ENCODE measurements at places on chromosomes 5 and 9.
A peak's percentile ranks its signal among the peaks of the same experiment; 100 is the strongest.

DNA sequence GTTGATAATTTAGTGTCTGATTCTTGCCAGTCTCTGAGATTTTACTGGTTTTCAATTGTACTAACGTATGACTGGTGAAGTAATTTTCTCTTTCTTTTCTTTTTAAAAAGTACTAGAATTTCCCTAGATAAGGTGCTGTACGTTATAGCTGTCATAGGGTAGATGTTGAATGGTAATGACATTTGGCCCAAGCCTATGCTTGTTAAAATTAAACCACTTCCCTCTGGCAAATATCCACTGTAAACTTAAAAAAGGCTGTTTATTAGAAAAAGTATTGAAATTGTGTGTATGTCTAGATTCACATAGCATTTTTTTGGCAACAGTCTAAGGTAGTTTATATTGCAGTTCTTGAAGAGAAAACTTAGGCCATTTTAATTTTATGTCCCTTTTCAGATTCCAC, 97.6 kb downstream of the NNT start:
- DNase-seq, result no peak

GRCh38 chr9:26567976-26568375, 324.6 kb downstream of the CAAP1 start:
- no peak for DNase-seq

- no peak for DNase-seq
Measured at GRCh38 chr9:83199832-83200231, 136.9 kb upstream of the RASEF start.

- DNase-seq, result no peak
Measured at GRCh38 chr9:112544477-112544876, 57.9 kb downstream of the KIAA1958 start.

DNA sequence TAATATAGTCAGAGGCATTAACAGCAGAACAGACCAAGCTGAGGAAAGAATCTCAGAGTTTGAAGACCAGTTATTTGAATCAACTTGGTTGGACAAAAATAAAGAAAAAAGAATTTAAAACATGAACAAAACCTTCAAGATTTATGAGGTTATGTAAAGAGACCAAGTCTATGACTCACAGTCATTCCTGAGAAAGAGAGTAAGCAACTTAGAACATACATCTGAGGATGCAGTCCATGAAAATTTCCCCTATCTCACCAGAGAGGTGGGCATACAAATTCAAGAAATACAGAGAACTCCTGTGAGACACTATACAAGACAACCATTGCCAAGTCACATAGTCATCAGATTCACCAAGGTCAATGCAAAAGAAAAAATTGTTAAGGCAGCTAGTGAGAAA, 17.4 kb upstream of the C9orf72 start:
- no peak for DNase-seq

- DNase-seq, result peak; percentile 20
Measured at GRCh38 chr5:61245486-61245885, 83.2 kb upstream of the SMIM15 start.

DNA sequence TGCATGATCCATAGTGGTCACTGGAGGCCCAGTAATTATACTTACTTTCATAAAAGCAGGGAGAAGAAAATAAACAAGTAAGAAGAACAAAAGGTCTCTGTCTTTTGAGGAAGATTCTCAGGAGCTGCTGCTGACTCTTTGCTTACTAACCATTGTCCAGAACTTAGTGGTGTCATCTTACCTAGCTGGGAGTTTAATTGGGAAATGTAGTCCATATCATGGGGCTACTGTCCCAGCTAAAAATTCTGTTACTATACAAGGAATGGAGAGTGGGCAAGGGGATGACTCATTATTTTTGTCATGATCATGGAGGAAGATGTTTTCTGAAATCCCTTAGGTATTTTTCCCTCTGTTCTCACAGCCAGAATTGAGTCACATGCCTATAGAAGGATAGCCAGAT, 639.3 kb downstream of the MTRR start:
- no peak for DNase-seq

DNA sequence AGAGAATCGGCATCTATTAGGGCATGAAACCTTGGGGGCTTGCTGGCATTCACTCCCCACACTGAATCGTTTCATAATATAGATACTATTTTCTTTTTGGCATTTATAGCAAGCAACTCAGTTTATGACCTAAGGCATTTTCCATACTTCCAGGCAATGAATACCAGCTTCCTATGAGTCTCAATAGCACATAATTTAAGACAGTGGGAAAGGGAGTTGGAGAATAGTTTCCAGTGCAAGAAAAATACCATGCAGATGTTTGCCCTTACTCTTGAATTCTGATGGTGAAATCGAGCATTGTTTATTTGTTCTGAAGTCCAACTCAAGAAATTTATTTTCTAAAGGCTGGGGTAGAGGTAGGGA, 175.8 kb upstream of the KLF9 start:
- no peak for DNase-seq

DNA sequence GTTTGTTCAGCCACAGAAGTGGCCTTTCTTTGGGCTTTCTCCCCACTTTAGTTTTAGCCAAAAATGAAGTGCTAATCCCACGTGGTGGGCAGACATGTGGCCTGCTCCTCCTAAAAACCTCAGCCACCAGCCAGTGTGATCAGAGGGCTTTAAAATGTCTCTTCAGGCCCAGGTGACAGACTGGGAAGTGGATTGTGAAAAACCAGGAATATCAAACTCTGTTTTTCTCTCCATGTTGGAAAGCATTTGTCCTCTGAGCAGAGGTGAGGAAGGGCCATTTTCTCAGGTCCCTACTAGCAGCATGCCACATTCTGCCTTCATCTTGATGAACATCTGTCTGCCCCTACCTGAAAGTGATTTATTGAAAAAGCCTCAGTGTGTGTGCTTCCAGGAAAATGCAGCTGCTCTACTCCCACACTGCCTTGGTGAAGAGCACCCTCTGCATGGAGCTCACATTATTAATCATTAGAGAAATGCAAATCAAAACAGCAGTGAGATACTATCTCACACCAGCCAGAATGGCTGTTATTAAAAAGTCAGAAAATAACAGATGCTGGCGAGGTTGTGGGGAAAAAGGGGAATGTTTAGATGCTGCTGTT, 181.2 kb upstream of the DMAC1 start:
- no peak for DNase-seq

GRCh38 chr9:131008909-131009618, at the start of gene LAMC3:
Gene LAMC3, plus strand, starts transcription at chr9:131009174. Its CDS starts 41 bp downstream, at chr9:131009215.
- DNase-seq, result no peak

DNA sequence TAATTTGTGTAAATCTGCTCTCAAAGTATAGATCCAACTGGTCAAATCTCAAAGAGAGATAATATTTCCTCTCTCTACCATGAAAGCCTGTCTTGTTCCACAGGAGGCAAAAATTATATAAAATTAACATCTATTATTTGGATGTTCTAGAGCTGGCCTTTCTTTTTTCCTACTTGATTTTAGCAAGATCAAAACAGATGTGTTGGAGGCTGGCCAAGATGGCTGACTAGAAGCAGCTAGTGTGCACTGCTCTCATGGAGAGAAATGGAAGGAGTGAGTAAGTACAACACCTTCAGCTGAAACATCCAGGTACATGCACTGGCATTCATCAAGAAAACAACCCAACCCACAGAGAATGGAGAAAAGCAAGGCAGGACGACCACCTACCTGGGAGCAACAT, 298.6 kb upstream of the SLC24A2 start:
- DNase-seq, result no peak

DNA sequence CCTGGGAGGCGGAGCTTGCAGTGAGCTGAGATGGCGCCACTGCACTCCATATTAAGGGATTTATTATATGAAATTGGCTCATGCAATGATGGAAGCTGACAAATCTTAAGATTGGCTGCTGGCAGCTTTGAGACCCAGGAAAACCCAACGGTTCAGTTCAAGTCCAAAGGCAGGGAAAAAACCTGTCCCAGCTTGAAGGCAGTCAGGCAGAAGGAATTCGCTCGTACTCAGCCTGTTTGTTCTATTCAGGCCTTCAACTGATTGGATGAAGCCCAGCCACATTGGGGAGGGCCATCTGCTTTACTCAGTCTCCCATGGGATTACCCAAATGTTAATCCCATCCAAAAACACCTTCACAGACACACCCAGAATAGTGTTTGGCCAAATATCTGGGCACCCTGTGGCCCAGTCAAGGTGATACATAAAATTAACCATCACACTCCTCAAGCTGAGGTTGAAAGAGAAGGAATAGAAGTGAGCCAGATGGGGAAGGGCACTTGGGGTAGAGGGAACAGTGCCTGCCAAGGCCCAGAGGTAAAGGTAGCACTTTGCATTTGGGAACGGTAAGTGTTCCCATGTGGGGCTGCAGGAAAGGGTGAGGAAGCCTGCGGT, 8.5 kb upstream of the ORM1 start:
- DNase-seq, result no peak

GRCh38 chr9:120080849-120081248, 499.1 kb downstream of the CDK5RAP2 start:
- no peak for DNase-seq

DNA sequence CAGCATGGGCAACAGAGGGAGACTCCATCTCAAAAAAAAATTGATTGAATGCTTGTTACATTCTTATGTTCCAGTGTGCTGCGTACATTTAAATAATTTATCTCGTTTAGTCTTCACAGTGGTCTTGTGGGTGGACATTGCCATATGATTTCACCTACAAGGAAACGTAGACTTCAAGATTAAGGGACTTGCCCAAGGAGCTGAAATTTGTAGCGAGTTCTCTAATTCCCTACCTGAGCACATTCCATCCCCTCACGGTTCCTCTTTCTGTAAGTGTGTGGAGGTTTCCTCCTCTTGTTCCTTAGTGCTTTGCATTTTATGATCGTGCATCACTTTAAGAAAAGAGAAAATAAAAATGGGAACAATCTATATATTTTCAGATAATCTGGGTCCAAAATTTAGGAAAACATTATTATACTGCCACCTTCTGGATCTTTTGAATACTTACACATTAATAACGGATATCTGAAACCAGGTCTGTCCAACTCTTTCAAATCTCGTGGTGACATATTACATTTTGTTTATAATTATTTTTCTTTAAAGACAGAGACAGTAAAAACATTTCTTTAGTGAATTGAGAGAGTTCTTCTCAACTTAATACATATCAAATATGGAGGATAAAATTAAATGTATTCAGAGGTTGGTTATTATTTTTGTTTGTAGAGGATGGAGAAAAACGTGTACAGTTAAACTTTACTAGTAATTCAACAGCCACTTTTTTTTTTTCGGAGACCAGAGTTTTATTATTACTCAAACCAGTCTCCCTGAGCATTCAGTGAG, 29.9 kb upstream of the C7 start:
- peak; percentile 46 for DNase-seq
